ENCODE measurements at places on chromosomes 5 and 9. TPM values are rescaled to one million over a fixed set of nuclear protein-coding genes. Genes with fewer than 3 reads are reported as not detected.

The ADAMTS13 gene
- 0.48 TPM for total RNA-seq

The CCDC192 gene
- total RNA-seq, result not detected

The APBA1 gene
- total RNA-seq, result 0.31 TPM

The NUTM2G gene
- total RNA-seq, result not detected

The FOXD4 gene
- 0.33 TPM for total RNA-seq

The STK32A gene
- 0.28 TPM for total RNA-seq

Data from A549 treated with Mapracorat at 1 μM for 4 hours (cell line).